Esophagus muscularis mucosa (tissue), 4 donors: ENCODE measurements at places on chromosomes 16 and 17.
A peak's percentile ranks its signal among the peaks of the same experiment; 100 is the strongest.

- no peaks in the 10 kb centered on the region for H3K36me3 ChIP-seq
- peak overlapping the region; percentile 70 for H3K4me3 ChIP-seq
- peak overlapping the region; percentile 83 for H3K27ac ChIP-seq
- DNase-seq = no peak
- H3K27me3 ChIP-seq = peaks cover 6% of the 10 kb centered on the region
Measured at GRCh38 chr16:8867216-8867931, 1.4 kb downstream of the CARHSP1 start.

- H3K27ac ChIP-seq = peak overlapping the region; percentile 63
- H3K36me3 ChIP-seq = no peaks in the 10 kb centered on the region
- H3K4me3 ChIP-seq = peak overlapping the region; percentile 50
- H3K4me1 ChIP-seq = peaks cover 12% of the 10 kb centered on the region
- H3K27me3 ChIP-seq = no peaks in the 10 kb centered on the region
Measured at GRCh38 chr17:8310601-8311123, 621 bp downstream of the ARHGEF15 start.

GRCh38 chr17:9279893-9280292 is 258.6 kb downstream of the NTN1 start:
- H3K36me3 ChIP-seq = no peaks in the 10 kb centered on the region
- H3K4me1 ChIP-seq = peaks cover 8% of the 10 kb centered on the region
- no peaks in the 10 kb centered on the region for H3K27me3 ChIP-seq
- H3K4me3 ChIP-seq = no peak overlapping the region
- no peak overlapping the region for H3K27ac ChIP-seq

DNA sequence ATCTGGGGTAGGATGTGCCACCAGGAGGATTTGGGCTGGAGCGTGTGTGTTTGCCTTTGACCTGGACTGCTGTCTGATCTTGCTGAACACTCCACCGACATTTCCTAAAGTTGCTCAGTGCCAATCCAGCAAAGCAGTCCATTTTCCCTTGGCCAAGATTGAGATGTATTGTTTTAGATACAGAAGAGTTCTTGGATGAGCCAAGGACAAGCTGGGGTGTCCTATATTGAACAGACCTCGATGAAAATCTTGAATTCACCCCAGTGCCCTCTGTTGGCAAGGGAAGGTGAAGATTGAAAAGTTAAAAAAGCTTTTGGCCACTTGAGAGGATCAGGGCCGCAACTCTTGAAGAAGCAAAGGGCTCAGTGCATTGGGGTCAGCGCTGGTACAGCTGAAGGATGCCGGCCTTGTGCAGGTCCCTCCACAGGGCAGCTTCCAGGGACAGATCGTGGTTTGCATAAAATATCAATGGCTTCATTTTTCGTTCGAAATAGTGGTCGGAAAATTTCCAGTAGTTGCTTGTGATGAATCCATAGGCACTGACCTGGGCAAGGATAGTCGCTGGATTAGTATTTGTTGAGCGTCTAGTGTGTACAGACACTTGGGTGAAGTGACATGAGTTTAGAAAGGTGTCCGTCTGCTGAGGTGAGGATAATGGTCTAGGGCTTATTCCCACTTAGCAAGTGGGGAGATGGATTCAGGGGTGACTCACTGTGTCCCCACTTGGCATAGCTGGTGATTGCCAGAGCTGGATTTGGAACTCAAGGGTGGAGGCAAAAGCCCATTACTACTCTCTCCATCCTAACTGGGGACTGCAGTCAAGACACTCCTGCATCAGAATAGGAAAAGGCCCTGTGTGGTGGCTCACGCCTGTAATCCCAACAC is 19.7 kb downstream of the ST6GALNAC2 start:
- H3K27me3 ChIP-seq = peaks cover 15% of the 10 kb centered on the region
- no peak overlapping the region for H3K4me3 ChIP-seq
- DNase-seq = no peak
- H3K27ac ChIP-seq = no peak overlapping the region
- peaks cover 31% of the 10 kb centered on the region for H3K4me1 ChIP-seq
- peaks cover 56% of the 10 kb centered on the region for H3K36me3 ChIP-seq

DNA sequence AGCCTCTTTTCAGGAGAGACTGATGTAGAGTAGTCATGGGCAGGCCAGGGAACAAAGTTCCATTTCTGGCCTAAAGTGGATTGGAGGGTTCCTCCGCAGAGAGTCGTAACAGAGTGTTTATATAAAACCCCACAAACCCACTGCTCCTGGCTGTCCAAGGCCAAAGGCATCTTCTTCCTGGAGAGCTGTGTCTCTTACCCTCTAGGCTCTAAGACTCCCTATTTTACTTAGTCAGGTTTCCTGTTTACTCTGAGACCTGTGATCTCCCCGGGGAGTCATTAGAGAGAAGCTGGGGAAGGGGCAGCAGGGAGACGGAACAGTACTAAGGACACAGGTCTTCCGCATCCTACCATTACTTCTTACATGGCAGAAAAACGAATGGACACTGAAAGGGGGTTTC is 69.5 kb downstream of the HIC1 start:
- H3K36me3 ChIP-seq = peaks cover 6% of the 10 kb centered on the region

DNA sequence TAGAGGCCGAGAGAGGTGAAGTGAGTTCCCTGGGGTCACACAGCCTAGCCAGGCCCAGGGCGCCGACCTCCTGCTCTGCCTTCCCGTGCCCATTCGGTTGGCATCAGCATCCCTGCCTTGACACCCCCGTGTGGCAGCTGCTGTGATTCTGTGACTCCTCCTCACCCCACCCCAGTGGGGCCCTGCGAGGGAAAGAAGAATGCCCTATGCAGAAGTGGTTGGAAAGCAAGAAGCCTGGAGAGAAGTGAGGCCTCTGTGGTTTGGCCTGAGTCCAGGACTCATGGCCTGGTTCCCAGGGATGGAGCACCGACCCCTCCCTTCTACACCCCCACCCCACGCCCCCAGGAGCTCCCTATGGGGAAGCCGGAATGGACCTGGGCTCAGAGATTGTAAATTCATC is 296.2 kb downstream of the SEC14L1 start:
- no peak overlapping the region for H3K4me3 ChIP-seq
- no peak for DNase-seq
- no peaks in the 10 kb centered on the region for H3K27me3 ChIP-seq
- peak overlapping the region; percentile 69 for H3K27ac ChIP-seq

DNA sequence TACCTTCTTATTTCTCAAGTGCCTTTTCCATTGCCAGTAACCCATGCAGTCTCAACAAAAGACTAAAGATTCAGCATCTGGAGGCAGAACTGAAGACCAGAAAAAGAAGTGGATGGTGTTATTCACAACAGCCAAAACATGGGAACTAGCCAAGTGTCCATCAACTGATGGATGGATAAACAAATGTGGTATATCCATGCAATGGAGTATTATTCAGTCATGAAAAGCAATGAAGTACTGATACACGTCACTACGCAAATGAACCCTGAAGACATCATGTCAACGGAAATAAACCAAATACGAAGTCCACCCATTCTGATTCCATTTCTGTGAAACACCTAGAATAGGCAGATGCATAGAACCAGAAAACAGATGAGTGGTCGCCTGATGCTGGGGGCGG is 25.6 kb downstream of the GAS7 start:
- no peak overlapping the region for H3K4me3 ChIP-seq
- DNase-seq = no peak
- H3K27ac ChIP-seq = no peak overlapping the region
- no peaks in the 10 kb centered on the region for H3K27me3 ChIP-seq
- no peaks in the 10 kb centered on the region for H3K36me3 ChIP-seq

DNA sequence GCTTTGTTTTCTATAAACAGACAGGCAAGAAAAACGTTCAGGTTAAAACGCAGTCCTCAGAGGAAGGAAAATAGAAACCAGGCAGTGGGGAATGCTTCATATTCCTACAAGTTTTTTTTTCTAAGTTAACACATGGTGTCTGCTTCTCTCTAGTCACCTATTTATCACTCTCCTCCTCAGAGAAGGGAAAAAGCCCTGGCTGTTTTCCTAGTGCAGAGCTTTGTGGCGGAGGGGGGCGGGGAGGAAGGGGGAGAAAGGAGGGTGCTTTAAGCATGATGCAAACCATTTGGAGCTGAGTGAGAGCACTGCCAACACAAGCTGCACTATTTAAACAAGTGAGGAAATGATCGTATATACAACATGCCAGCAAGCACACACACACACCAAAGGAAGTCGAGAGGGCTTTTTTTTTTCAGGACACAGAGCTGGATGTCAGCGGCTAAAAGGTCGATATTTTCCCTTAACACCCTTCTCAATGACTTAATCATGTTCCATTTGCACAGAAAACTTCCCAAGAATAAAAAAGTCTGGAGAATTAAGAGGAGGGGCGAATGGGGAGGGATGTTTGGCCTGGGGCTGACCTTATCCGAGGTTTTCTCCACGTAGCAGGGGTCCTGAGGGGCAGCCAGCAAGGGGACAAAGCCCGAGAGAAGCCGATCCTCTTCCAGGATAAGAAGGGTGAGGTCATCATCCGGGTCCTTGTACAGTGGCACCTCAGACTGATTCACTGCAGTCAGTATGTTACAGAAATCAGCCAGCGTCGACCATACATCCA is 117.4 kb downstream of the HIC1 start:
- peak overlapping the region; percentile 36 for H3K4me3 ChIP-seq
- peaks cover 58% of the 10 kb centered on the region for H3K4me1 ChIP-seq
- peaks cover 20% of the 10 kb centered on the region for H3K36me3 ChIP-seq
- no peaks in the 10 kb centered on the region for H3K27me3 ChIP-seq

- H3K27me3 ChIP-seq = no peaks in the 10 kb centered on the region
- no peaks in the 10 kb centered on the region for H3K36me3 ChIP-seq
- H3K4me1 ChIP-seq = peaks cover 15% of the 10 kb centered on the region
Measured at GRCh38 chr17:56801459-56802178, 32.1 kb downstream of the C17orf67 start.
